ENCODE measurements at places on chromosomes 5 and 9.

DNA sequence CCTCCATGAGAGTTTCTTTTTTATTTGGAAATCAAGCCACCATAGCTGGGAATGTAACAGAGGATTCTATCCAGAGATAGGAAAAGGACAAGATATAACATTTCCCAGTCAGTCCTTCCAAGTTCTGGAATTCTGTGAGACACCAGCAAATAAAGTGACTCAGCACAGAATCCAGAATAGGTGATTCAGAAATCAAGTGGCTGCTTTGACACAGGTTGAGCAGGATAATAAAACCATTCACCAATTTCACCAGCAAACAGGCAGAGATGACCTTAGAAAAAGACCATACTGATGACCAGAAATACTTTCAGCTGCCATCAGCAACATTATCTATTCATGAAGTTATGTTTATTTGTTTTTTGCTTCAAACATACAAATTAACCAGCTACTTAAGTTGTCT lies 491.5 kb upstream of the TUSC1 start:
- DNase-seq = no peak

DNA sequence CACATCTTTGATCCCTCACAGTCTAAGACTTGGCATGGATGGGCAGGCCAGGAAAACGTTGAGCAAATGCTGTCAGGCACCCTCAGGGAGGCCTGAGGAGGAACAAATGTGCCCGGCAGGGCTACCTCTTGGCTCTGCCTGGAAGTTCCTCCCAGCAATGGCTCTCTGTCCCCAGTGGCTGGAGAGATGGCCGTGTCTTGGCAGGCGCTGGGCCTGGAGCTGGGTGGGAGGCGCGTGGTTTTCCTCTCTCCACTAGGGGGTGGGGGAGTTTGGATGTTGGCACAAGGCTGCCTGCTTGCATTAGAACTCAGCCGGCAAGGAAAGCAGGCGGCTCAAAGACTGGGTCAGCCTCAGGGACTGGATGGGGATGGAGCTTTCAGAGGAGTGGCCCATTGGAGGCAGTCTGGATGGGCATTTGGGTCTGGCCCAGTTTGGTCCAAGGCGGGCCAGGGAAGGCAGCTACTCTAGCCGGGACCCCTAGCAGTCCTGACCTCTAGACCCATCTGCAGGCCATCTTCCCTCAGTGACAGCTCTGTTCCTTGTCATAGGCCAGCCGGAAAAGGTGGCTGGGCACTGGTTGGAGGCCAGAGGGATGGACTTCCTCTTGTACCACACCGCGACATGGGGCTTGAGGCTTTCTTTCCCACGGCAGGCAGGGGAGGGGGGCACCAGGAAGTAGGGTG lies 68.2 kb upstream of the STC2 start:
- no peak for DNase-seq

GRCh38 chr9:129177791-129178567 lies at the start of gene IER5L:
Gene IER5L, minus strand, starts transcription at chr9:129178261. Its CDS starts 209 bp downstream, at chr9:129178052.
- peak; percentile 90 for DNase-seq

DNA sequence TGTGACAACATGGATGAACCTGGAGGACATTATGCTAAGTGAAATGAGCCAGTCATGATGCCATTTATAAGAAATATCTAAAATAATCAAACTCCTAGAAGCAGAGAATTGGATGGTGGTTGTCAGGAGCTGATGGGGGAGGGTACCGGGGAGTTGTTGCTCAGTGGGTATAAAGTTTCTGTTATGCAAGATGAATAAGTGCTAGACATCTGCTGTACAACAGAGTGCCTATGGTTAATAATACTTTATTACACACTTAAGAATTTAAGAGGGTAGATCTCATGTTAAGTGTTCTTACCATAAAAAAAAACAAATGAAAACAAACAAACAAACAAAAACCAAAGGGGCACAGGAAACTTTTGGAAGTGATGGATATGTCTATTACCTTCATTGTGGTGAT lies 13.0 kb upstream of the CCDC69 start:
- DNase-seq = no peak

DNA sequence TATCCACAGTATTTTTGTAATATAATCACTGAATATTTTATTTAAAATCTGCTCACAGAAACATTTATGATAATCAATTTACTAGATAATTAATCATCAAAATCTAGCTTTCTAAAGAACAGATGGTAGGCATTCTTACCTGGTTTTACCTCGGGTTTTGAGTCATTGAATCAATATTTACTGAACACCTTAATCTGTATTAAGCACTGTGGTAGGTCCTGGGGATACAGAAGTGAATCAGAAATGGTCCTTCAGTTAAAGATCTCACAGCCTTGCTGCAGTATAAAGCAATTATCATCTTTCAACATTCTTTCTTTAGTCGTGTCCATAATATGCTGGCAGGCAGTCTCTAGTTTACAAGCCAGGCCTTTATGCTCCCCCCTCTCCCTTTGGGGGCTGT lies 2.0 kb upstream of the MEIKIN start:
- DNase-seq = no peak

DNA sequence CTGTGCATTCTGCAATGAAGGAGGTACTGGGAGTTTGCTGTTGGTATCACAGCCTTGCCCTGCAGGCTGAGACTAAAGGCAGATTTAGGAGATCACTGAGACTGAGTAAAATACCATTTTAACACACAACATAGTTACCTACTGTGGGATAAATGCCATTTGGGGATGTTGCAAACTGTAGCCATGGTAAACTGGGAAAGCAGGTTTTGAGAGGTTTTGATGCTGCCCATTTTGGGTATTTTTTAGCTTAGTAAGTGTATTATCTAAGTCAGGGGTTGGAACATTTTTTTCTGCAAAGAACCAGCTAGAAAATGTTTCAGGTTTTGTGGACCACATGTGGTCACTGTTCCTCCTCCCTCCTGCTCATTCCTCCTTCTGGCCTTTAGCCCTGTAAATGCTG lies 108.9 kb downstream of the EHMT1 start:
- no peak for DNase-seq

- DNase-seq = no peak
Observed at GRCh38 chr5:53427965-53428364, 52.5 kb upstream of the FST start.

- DNase-seq = no peak
Observed at GRCh38 chr5:73786043-73786831, 160.2 kb downstream of the ARHGEF28 start.

- DNase-seq = no peak
Observed at GRCh38 chr9:98778711-98779530, 17.4 kb downstream of the ANKS6 start.

DNA sequence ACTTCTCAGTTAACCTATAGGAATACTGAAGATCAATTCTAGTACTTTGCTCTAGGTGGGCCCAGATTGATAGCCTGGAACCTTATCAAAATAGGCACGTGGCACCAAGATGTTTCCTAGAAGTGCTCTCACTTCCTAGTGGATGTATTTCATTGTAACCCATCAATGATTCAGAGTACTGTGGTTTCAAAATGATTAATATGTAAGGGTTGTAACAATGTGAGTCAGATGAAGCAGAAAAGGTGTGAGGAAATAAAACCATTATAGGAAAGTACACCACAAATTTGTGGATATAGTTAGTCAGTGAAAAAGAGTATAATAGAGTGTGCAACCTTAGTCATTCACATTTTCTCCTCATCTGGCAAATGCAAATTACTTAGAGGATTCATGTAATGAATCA lies 177.3 kb upstream of the FST start:
- DNase-seq = peak; percentile 60

GRCh38 chr9:123893115-123893514 lies 36.8 kb downstream of the DENND1A start:
- no peak for DNase-seq

- DNase-seq = no peak
Observed at GRCh38 chr9:104075801-104076753, 18.0 kb upstream of the SMC2 start.
